ENCODE measurements at places on chromosomes 2 and 18.

DNA sequence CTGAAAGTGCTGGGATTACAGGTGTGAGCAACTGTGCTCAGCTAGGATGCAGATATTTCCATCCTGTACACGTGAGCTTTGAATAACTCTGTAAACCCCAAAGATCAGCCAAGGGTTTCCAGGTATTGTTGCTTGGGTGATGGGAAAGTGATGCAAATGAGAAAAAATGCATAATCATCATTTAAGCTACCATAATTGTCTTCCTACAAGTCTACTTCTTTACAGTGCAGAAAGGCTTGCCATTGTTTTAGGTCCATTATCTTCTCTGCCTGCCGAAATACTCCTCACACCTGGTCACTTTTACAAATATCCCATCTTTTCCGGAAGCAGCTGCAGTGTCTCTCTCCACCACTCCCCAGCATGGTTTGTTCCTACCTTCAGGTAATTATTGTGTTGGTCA lies 259.8 kb upstream of the CCDC68 start:
- DNase-seq: no peak

DNA sequence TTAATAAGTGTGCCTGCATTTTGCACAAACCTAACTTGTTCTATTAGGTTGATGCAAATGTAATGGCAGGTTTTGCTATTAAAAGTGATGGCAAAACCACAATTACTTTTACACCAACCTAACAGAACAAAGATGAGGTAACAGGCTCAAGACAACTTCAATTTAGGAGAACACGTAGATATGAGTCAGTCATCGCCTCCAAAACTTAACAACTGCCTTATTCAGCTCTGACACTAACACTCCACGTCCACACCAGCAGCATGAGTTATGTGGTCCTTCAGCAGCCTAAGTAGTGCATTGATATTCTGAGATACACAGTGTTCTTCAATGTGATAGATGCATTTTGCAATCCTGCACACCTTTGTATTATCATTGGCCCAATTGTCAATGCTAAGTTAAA lies 1175.1 kb upstream of the ACVR2A start:
- no peak for DNase-seq

DNA sequence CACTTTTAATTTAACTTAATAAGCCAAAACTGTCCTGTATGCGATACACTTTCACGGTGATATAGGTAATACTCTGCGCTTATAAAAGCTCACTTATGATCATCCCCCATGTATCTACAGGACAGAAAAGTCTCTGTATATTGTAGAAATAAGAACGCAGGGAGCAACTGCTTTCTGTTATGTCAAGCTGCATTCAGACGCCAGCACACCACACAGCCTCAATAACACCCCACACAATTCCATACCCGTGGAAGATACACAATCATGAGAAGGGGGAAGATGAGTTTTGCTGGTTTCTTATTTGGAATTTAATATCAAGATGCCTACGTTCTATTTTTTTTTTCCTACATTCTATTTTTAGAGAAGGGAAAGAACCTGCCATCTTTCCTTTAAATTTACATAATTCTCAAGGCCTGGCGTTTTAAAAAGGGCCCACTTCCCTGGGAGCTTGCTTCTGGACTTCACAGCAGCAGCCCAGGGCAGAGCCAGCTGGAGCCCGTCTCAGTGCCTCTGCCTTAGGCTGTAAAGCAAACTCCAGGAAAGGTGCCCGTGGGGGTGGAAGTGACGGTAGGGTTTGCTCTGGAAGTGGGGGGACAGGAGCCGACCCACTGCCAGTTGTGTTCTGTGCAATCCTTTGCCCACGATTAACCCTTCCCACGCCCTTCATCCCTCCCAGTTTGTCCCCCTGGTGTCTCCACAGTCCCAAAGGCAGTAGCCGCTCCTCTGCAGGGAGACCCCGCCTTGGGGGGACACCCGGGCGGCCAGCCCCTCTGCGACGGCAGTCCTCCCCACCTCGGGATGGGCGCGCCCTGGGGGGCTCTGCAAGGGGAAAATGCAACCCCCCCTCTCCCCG lies 5.3 kb downstream of the PTGR3 start:
- no peak for DNase-seq

GRCh38 chr2:47313728-47314127 lies 89.2 kb upstream of the MSH2 start:
- no peak for DNase-seq

DNA sequence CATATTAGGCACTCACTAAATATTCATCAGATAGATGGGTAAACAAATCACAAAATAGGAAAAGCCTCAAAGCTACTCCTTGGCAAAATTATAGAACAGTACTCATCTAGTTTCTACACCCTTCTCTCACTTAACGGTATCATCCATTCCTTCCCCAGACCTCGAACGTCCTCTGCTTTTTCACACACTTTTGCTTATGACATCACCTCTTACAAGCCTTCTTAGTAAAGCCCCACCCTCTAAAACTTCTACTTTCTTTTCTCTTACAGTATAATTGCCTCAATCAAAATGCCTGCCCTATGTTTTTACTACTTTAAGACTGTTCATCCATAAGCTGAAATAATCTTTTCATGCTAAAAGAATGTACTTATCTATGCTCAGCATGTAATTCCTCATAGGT lies 8.1 kb downstream of the CHN1 start:
- no peak for DNase-seq

DNA sequence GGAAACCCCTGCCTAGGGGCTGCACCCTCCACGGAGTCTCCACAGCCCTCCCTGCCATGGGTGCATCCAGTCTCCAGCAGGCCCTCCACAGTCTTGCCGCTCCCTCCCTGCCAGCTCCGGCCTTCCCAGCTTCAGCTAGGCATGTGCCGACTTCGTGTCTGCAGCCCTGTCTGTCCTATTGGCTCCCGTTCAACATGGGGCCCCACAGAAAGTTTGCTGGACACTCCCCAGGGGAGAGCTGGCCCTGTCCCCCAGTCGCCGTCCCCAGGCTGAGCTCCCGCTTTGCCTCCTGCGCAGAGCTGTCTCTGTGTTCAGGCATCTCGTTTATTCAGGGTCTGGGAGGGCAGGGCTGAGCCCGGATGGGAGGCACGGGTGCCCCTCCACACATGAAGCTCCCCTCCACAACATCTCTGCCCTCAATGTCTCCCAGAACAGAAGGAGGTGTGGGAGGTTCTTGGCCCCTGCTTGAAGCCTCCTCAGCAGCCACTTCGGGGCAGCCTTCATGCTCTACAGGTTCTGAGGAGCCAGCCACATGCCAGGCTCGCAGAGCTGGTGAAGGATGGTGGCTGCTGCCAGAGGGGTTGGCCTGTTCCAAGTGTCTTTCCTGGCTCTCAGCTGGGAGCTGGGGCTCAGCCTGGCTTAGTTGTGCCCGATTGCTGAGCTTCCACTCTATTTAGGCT lies 120.1 kb upstream of the PXDN start:
- no peak for DNase-seq

GRCh38 chr18:42326752-42327151 lies 371.7 kb downstream of the PIK3C3 start:
- DNase-seq: no peak

GRCh38 chr2:10707831-10708230 lies 13.6 kb upstream of the ATP6V1C2 start:
- DNase-seq: no peak

DNA sequence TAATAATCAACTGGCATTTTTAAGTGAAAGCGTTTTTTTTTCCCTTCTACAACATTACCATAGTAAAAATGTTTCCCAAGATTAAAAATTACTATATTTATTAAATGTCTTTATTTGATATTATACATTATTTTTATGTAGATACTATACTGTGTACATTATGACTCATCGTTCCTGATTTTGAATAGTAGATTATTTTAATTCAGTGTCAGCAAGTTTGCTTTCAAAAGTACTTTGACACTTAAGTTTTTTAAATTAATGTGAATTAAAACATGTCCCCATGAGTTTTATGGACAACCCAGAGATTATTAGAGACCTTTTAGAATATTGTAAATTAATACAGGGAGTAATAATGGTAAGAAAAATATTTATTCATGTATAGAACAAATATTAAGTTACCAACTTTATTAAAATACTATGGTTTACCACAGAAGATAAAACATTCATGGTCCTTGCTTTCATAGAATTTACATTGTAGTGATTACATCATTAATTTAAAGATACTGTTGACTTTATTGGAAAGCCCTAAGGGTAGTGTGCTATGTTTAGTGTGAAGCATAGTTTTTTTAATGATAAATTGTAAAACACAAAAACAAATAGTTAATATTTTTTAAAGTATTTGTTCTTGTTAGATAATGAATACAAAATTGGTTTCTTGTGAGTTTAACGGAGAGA lies 21.9 kb downstream of the DYNC1I2 start:
- DNase-seq: no peak

- DNase-seq: no peak
Measured at GRCh38 chr2:118320658-118321057, 232.4 kb downstream of the INSIG2 start.

DNA sequence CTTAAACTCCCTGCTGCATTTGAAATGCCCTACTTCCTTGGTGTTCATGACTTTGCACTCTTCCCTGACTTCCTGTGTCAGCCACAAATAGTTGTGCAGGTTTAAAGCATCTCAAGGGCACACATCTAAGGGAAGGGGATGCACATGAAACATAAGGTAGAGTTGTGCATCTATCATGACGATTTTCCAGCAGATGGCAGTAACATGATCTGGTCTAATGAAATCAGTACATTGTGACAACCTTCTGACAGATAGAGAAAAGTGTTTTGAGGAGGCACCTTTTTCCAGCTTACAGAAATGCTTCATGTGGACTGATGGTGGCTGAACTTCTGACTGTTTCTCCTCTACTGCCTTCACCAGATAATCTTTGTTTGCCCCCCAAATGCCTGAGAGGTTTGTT lies 238.9 kb downstream of the XIRP2 start:
- no peak for DNase-seq

DNA sequence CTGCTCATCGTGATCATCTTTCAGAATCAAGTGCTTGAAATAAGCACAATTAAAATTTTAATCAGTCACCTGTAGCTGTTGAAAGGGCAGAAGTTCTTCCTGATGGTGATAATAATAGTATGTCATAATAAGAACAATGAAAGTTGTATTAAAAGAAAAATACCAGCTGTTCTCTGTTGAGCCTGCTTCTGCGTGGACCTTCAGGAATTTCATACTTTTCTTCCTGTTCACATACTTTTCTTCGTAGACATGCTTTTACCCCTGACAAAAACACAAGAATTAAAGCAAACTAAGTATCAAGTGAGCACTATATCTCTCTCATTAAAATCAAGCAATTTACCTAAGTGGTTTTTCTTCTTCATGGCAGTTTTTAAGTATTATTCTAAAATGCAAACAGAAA lies 79.2 kb downstream of the BARD1 start:
- DNase-seq: no peak

- DNase-seq: no peak
Measured at GRCh38 chr2:169928463-169928864, 101.2 kb downstream of the UBR3 start.

DNA sequence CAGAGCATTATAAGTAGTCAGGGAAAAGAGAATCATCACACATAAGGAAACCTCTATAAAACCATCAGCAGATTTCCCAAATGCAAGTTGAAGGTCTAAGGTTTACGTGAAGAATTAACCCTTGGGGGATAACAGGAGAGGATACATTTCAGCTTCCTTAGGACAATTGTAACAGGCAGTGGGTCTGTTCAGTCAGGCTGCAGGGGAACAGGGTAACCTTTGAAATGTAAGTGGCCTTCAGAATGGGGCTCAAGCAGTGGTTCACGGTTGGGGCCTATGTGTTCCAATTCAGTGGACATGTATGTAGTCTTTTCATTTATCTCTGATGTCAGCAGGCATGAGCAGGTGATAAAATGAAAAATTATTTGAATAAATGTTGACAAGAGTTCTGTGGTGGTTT lies 139.3 kb downstream of the EML6 start:
- DNase-seq: no peak

DNA sequence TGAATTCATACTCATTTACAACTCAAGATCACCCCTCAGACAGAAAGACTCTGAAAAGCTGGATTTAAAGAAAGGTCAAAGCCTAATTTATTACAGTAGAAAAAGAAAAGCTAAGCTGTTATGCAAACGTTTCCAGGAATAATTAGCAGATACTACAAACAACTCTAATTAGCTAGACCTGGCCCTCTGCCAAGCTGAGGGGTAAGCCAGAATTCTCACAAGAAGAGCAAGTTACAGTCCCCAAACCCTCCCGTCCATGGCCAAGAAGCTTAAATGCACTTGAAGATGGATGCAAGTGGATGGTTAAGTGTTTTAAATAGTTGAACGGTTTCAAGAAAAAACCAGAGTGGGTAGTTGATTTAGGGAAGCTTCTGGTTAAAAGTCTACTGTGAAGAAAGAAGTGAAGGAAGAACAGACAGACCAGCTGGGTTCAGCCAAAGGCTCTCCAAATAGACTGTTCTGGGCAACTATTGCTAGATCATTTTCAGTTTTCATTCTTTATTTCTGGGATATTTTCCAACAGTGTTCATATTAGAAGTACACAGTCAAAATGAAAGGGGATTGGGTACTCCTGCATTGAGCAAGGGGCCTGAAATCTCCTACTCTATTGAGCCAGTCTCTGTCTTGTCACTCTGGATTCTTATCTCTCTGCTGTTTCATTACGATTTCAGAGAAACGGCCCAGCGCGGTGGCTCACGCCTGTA lies 4.8 kb downstream of the LMAN2L start:
- no peak for DNase-seq
